ENCODE measurements at places on chromosomes 3 and 15. TPM values are rescaled to one million over a fixed set of nuclear protein-coding genes. Genes with fewer than 3 reads are reported as not detected.

DNA sequence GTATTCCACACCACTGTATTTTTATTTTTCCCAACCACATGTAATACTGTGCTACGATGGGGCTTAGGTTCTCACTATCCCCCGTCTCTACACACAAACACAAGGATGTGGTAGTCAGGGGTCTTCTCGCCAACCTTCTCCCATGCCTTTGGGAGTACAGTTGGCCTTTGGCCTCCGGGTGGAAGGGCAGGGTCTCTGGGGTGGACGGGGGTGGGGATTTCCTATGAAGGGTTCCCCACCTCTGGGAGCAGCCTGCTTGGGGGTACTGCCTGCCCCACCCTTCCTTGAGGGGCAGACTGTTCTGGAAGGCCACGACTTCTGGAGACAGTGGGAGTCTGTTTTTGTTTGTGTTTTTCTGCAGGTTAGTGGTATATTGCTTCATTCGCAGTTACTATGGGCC, 21.3 kb upstream of the RAD18 start:
- no peak for DNase-seq

DNA sequence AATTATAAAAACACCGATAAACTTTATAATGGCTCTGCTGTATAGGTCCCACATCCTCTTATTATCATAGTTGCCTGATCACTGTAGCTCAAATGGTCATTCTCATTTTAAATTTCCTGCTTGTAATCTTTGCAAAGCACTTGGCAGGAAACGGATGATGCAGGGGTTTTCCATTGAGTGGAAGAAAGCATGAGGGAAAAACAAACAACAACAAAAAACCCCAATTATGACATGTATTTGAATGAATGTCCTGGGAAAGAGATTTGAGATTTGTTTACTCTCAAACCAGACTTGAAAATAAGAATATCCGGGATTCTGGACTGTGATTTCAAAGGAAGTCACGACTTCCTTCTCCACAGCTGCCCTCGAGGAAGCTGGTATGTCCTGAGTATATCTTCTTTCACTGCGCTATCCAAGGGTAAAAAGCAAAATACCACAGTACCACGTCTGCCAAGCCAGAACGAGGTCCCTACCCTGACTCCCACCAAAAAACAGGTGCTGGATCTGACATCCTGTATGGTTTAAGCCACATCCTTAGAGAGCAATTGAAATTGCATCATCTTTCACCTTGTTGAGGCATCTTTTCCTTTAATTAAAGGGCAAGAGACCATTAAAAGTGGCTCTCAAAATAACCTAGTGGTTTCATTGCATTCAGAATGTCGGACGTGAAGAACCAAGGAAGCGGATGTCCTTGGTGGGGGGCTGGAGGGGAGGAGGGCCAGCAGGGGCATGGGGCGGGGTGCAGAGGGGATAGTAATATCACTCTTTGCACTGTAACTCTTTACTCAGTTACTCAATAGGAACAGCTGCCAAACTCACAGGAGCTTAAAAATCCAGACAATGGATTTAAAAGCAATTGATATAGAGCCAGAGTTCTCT, 13.5 kb upstream of the TIPIN start:
- no peak for DNase-seq

Gene LMAN1L
- total RNA-seq: not detected

DNA sequence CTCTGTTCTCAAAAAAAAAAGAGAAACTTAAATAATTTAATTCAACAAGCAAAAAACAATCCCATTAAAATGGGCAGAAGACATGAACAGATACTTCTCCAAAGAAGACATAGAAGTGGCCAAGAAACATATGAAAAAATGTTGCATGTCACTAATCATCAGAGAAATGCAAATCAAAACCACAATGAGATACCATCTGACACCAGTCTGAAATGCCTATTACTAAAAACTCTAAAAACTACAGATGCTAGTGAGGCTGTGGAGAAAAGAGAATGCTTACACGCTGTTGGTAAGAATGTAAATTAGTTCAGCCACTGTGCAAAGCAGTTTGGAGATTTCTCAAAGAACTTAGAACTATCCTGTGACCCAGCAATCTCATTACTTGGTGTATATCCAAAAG, 382.9 kb downstream of the OTOL1 start:
- DNase-seq: no peak

GRCh38 chr3:98259707-98260106, 4.3 kb upstream of the OR5H6 start:
- DNase-seq: no peak

Gene CEMIP
- total RNA-seq: 1.3 TPM

Gene CAV3
- not detected for total RNA-seq

DNA sequence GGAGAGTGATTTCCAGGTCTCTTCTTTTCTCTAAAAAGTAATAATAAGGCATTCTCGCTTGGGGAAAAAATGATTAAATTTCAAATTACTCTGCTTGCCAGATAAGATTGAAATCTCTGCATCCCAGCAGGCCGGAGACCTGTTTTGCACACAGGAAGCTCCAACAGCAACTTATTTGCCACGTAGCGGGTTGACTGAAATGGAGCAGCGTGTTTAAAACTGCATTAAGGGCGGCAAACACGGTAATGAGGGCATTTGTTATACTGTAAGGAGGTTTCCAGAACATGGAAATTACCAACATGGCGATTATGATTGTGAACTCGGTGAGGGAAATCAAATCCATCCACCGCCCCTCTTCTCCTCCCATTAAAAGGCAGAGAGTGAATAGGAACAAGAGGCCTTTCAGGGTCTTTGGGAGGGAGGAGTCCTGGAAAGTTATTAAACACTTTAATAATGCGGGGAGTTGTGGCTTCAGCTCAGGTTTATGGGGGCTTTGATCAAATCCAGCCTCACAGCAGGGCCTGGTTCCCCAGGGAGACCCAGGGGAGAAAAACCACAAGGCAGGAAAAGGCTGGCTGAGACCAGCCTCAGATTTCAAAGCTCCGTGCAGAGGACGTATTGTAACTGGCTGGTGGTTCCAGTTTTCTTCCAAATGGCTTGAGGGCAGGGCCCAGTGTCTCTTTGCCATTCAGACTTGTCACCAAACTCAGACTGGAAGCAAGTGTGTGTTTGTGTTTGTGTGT, 242.3 kb downstream of the TLE3 start:
- DNase-seq: no peak

Gene KPNA1
- 28.4 TPM for total RNA-seq

GRCh38 chr3:48558493-48559134, 2.0 kb upstream of the PFKFB4 start:
- no peak for DNase-seq

DNA sequence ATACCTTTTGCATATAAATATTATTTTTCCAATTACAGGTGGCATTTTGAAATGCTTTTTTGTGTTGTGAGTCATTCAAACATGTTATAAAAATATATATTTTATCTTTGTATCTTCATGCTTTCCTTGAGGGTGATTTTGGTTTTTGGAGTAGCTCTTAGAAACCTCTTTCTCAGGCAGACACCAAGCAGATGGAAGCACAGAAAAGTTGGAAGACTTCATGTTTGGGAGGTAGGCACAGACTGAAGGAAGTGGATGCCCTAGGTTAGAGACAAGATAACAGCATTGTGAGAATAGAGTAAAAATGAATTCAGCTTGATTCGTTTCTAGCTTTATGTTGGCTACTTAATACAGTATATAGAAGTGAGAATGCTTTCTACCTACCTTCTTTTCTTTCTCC, 338.3 kb downstream of the NLGN1 start:
- DNase-seq: no peak

DNA sequence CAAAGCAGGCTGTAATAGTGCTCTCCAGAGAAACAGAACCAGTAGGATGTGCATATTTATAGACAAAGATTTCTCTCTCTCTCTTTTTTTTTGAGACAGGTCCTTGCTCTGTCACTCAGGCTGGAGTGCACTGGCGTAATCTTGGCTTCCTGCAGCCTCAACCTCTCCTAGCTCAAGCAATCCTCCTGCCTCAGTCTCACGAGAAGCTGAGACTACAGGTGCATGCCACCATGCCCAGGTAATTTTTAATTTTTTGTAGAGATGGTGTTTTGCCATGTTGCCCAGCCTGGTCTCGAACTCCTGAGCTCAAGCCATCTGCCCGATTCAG, 67.1 kb upstream of the CHD2 start:
- no peak for DNase-seq

- peak; percentile 31 for DNase-seq
Observed at GRCh38 chr3:48897460-48898376, 964 bp downstream of the SLC25A20 start.

GRCh38 chr3:43255662-43256061, 30.7 kb upstream of the SNRK start:
- no peak for DNase-seq

GRCh38 chr15:101256757-101257156, 4.9 kb upstream of the CHSY1 start:
- no peak for DNase-seq

All from stomach (tissue), 19 donors.